AG09319 (cell line): ENCODE measurements at places on chromosomes 5 and 9.

GRCh38 chr5:146653560-146653959 is 137.6 kb upstream of the GPR151 start:
- no peak for DNase-seq

DNA sequence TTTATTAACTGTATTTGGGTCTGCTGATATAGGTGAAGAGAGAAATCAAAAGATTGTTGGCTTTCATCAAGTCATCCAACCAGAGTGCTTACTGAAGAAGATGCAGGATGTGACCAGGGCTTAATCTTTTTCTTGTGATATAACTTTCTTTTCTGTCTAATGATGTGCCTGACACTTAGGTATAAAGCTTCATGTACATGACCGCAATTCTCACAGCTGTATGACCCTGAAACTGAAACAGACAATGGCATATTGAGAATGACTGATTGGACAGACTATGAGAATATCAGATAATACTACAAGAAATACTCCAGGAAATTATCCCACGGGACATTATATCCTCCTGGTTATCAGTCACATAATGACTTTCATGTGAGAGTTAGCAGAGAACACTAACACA is 32.5 kb upstream of the FAM174A start:
- DNase-seq, result no peak

DNA sequence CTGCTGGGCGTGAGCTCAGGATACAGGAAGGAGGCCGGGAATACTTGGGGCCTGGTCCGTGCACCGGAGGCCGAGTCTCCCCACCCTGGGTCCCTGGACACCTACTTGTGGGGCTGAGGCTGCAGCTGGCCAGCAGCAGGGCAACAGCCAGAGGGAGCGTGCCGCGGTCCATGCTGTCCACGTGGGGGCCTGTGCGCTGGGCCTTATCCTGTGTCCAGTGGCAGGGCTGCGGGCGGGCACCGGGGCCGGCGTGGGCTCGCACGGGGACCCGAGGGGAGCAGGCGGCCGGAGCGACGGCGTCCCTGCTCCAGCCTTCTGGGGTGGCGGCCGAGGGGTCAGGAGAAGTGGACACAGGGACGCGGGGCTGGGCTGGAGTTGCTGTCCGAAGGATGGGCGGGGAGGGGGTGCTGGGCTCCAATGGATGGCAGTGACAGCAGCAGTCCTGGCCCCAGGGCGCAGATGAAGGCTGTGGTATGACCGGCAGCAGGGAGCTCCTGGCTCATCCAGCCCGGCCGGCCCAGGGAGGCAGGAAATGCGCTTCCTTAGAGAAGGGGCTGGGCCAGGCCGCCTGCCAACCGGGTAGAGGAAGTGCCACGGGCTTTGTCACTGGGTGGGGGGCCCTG is at the start of gene ENG:
ENG (minus strand) TSS at position 475 of the 623 bp plus-strand sequence; CDS start at position 172, 303 bp downstream.
- DNase-seq, result no peak

DNA sequence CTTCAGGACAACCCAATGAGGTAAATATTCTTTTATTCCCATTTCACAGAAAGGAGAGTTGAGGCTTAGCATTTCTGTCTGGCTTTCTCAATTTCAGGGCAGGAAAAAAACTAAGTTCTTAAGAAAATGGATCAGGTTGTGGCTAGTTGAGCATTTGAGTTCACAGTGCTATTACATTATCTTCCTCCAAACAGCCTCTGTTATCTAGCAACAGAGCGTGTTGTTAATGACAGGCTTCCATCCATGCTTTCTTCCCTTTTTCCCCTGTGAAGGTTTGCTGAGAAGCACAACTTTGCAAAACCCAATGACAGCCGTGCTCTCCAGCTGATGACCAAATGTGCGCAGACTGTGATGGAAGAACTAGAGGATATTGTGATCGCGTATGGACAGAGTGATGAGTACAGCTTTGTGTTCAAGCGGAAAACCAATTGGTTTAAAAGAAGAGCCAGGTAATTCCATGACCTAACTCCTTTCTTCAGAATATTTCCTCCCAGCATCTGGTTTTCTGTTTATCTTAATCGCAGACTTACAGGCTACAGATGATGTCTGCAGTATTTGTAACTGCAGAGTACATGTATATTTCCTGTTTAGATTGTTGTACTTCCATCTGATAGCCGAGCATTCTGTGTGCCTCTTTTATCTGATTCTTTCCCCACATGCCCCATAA is 1.5 kb downstream of the THG1L start:
- DNase-seq, result no peak

GRCh38 chr9:98763986-98764745 is 32.2 kb downstream of the ANKS6 start:
- DNase-seq, result no peak

DNA sequence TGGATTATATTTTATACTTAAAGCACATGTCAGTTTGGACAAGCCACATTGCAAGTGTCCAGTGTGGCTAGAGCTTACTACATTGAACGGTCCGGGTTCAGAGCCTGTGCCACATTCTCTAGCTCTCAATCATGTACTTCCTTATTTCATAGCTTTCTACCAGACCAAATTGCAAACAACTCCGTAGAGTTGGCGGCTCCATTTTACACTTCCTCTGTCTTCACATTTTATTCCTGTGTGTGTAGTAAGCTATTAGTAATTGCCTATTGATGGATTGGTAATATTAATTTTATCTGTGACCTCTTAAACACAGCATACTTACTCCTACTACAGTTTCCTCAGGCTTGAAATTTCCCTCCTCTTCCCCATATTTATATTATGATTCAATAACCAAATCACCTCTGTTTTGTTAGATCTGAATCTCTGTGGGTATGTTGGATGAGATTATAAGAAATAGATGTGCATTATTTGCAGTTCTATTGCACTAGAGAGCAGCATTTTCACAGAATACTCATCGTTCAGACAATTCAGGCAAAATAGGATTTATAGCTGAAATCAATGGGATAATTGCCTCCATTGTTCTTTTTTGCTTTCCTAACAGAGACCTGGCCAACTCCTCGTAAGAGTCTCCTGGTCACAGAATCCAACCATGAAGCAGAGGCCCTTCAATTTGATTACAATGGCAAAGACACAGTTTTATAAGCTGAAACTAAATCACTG is 29.0 kb upstream of the C9orf72 start:
- no peak for DNase-seq

- DNase-seq, result no peak
Observed at GRCh38 chr5:137078171-137078665, 420.9 kb downstream of the SPOCK1 start.
